Inflammatory macrophage treated with lipopolysaccharide for 4 hours (primary cell): ENCODE measurements at places on chromosomes 16 and 17.

GRCh38 chr16:27813591-27813990, 249.9 kb downstream of the GSG1L start:
- no peak for DNase-seq

DNA sequence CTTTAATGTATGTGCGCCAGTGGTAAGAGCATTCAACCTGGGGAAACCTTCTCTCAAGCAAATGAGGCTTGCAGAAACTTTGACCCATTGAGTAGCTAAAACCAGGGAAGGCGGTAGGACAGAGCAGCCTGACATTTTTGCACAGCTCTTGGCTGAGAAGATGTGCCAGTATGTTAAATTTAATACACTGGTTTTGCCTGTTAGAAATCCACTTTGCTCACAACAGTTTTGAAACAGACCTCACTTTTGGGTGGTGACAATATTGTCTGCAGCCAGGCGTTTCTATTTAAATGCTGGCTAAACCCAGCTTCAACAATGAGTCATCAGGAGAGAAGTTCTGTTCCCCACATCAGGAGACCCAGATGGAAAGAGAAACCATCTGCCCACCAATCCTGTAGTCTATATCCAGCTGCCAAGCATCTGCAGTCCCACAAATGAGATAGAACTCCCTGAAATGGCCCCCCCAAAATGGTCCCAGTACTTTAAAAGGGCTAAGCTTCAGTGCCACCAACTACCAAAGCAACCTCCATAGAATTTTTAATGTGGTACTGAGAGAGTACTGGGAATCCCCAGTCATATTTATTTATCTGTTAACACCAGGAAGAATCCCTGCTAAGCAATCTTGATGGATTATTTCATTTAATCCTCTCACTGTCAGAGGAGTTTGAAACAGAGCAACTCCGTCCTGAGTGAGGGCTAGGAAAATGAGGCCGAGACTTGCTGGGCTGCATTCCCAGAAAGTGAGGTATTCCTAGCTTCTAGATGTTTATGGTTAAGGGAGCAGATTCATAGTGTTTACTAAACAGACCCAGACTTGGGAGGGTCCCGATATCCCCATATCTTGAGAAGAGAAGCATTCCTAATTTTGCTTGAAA, 29.0 kb upstream of the CLEC3A start:
- peak; percentile 5 for DNase-seq

GRCh38 chr17:67316781-67317180, 49.6 kb downstream of the PSMD12 start:
- DNase-seq = no peak

- no peak for DNase-seq
Measured at GRCh38 chr16:48950184-48950583, 331.5 kb downstream of the CBLN1 start.

DNA sequence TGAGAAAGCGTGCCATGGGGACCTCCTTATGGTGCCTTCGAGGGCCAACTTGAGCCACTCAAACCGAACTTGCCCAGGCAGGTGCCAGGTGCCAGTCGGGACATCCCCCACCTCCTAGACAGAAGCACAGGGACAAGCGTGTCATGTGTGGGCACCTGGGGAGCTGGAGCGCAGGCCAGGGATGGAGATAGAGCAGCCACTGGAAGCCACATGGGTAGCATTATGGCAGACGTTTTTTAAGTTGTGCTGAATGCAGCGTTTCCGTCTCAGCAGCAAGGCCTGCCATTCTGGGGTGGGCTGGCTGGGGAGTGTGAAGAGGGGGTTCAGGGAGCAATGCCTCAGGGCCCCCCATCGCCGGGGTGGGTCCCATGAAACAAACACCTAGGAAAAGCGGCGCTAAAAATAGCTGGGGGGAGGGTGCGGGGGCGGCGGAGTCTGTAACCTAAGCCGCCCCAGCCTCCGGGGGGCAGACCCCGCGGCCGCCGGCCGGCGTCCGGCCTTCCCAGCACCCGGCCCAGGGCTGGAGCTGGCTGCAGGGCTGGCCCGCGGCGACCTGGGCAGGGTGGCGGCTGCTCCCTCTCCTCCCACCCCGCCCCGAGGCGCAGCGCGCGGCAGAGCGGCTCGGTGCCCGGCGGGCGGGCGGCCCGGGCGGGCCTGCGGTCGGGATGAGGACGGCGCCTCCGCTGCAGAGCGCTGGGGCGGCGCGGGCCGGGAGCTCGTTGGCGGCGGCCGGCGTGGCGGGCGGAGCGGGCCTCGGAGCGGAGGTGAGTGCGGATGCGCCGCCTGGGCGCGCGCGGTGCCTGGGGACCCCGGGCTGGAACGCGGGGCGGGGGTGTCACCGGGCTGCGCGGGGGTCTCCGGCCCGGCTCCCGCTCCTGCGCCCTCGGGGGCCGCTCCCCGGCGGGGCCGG, at the start of gene ZNF469:
Gene ZNF469 (plus strand): TSS at position 469 of the 910 bp plus-strand sequence. CDS start 44,512 bp downstream, outside the sequence.
- no peak for DNase-seq

DNA sequence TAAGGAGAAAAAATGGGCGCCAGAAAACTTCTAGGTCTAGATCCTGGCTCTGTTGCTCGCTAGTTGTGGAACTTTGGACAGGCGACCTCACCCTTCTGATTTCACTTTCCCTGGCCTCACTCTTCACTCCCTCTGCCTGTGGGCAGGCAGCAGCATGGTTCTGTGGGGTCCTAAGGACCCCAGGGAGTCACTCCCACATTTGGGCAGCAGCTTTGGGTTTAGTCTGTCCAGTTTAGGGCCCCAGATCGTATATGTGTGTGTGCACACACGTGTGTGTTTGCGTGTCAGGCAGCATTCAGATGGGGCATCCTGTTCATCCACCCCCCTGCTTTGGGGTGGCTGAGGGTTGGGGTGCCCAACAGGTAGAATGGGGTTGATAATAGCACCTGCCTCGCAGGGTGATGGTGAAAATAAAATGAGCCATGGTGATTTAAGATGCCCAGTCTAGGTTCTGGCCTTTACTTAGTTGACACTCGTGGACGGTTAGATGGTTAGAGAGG, 102.2 kb downstream of the RAB11FIP4 start:
- DNase-seq = no peak

DNA sequence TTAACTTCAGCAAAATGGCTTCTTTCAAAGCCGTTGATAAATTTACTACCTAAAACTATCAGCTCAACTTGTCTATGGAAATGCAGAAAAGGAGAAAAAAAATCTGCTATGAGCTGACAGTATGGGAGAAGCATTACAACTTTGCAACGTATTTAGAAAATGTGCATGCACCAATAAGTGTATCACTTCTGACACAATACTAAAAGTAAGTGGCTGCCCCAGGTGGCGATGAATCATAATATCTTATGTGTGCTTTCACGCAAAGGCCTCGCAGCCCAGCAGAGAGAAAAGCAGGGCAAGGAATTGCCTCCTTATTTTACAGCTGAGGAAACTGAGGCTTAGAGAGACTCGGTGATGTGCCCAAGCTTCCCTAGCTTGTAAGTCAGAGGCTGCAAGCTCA, 101.8 kb downstream of the SALL1 start:
- no peak for DNase-seq

GRCh38 chr16:57736419-57737351, 1.1 kb downstream of the KATNB1 start:
- peak; percentile 68 for DNase-seq

- no peak for DNase-seq
Measured at GRCh38 chr17:40027614-40028012, 12.4 kb downstream of the CSF3 start.

GRCh38 chr17:58086953-58087352, 3.7 kb downstream of the DYNLL2 start:
- no peak for DNase-seq

DNA sequence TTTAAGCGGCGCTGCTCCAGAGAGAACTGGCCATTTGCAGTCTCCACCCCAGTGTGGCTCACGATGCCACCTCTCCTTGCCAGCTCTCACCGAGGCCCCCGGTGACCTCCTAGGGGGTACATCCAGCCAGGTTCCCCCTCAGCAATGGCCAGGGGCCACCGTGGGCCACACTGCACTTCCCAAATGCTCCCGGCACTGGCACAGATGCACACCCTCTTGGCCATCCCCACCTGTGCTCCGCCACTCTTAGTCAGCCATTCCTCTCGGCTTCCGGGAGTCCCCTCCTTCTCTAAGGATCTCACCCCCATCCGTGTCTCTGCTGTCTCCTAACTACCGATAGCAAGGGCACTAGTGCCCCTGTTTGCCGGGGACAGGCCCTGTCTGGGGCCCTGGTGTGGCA, 25.8 kb downstream of the MLYCD start:
- DNase-seq = no peak

DNA sequence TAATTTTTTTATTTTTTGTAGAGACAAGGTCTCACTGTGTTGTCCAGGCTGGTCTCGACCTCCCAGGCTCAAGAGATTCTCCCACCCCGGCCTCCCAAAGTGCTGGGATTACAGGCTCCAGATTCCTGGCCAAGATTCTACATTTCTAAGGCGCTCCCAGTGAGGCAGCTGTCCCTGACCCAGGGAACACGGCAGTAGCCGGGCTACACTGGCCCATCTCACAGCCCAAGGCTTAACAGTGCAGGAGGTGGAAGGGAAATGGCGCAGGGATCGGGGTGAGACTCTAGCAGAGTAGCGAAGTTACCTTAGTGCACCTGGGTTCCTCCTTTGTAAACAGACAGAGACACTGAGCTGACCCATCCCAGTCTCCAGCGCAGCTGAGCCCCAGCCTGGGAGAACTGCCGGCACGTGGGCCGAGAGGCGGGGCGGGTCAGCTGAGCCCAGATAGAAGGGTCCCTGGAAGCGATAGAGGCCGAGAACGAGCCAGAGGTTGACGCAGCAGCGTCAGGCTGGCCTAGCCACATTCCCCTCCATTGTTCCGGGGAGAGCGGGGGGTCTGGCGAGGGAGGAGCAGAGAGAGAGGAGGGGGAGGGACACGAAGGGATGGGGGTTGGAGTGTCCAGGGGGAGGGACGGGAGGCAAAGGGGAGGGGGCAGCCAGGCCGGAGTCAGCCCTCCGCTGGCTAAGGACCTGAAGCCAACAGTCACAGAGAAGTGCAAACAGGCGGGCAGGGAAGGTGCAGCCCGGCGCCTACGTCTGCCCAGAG, 2.5 kb downstream of the CARHSP1 start:
- DNase-seq = no peak

DNA sequence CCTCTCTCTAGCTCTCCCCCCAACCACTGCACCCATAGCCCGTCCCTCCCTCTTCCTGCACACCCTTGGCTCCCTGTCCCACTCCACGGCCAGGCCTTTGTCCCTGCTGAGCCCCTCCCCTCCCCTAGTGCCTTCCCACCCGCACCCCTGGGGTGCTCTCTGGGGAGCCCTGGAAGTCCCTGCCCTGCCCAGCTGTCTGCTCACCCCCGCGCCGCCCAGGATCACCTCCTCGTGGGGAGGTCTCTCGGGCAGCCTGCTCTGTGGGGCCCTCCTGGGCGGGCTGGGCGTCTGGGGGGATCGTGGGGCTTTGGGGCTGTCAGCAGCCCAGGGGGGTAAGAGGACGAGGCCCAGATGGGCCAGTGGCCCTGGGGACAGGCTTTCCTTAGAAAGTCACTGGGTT, 18.1 kb downstream of the CACNA1H start:
- no peak for DNase-seq

DNA sequence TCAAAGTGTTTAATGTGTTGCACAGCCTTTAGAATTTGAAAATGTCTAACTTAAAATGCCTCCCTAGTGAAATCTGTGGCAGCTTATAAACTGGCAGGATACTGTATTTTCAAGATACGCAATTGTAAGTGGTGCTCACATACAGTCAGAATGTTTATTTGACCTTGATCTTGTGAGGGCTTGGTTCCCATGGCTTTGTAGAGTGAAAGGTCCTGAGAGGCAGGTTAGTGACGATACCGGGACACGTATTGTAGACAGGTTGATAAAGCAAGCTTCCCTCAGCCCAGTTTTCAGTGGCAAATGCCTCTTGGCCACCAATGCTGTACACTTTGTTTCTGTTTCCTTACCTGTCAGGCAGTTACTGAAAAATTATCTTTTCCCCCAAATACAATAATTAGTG, 426.6 kb downstream of the MAF start:
- DNase-seq = no peak

DNA sequence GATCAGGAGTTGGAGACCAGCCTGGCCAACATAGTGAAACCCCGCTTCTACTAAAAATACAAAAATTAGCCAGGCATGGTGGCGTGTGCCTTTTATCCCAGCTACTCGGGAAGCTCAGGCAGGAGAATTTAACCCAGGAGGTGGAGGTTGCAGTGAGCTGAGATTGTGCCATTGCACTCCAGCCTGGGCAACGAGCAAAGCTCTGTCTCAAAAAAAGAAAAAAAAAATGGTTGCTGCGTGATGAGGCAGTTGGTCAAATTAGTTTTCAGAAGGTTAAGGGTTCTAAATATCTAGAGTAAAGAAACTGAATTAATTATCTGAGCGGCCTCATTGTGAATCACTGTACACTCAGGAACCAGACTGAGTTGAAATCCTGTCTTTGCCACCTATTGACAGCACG, 3.5 kb upstream of the CD68 start:
- no peak for DNase-seq

DNA sequence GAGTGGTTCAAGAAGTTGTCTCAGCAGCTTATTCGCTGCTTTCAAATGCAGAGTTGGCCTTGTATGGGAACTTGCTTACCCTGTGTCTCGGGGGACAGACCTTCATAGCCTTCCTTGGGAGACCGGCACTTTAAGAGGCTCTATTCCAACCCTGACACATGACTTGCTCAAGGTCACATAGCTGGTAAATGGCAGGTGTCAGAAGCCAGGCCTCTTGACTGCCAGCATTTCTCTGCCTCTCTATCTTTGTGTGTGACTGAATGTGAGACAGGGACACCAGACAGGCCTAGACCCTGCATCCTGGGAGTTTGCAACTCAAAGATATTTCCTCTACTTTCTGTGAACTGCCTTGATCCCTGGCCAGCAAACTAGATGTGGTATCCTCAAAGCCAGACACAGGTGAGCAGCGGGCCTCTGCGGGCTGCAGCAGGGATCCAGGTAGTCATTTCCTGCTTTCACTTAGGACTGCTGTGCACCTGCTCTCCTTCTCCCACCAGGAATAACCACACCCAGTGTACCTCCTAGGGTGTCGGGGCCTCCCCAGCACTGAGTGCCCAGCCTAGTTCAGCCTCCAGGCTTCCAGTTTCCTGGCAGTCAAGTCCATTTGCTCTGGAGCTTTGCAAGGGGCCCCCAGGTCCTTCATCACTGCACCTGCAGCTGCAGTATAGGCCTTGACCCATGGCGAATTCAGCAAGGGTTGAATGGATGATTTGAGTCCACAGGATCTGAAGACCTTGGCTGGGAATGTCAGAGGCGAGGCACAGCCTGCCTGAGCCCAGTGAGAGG, 116.6 kb upstream of the TNRC6C start:
- no peak for DNase-seq

- DNase-seq = no peak
Measured at GRCh38 chr16:49452578-49452977, 79.0 kb downstream of the C16orf78 start.
